ENCODE measurements at places on chromosomes 5 and 9.
A peak's percentile ranks its signal among the peaks of the same experiment; 100 is the strongest.

GRCh38 chr5:81427566-81427965 lies 33.6 kb upstream of the ACOT12 start:
- DNase-seq = no peak

- DNase-seq = no peak
Measured at GRCh38 chr9:16726718-16727451, 143.6 kb downstream of the BNC2 start.

- no peak for DNase-seq
Measured at GRCh38 chr5:178376921-178377582, 144.4 kb upstream of the PHYKPL start.

- no peak for DNase-seq
Measured at GRCh38 chr9:92324889-92325268, 271 bp downstream of the NOL8 start.

DNA sequence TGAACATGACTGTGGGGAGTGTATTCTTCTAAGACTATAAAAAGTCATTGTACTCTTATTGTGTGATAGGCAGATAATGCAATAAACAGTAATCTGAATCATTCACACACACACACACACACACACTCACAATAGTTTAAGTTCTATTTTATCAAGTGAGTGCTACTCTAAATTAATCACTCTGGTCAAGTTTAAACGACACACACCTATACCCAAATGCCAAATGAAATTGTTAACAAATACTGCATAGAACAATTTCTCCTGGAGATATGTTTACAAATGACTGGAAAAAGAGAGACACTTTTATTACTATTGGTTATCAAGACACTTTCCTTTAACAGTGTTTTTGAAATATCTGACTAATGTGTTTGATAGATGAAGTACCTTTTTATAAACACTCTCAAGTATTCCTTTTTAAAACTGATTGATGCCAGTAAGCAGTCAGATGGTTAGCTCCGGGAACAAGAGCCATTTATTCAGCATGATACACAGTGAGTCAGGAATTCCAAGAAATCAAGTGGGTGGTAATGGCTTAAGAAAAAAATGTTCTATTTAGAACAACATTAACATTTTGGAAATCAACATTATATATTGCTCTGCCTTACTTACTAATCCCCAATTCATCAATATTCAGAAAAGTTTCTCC lies 521.6 kb upstream of the ST8SIA4 start:
- DNase-seq = no peak

- DNase-seq = no peak
Measured at GRCh38 chr9:121055642-121056143, 5.6 kb upstream of the C5 start.

DNA sequence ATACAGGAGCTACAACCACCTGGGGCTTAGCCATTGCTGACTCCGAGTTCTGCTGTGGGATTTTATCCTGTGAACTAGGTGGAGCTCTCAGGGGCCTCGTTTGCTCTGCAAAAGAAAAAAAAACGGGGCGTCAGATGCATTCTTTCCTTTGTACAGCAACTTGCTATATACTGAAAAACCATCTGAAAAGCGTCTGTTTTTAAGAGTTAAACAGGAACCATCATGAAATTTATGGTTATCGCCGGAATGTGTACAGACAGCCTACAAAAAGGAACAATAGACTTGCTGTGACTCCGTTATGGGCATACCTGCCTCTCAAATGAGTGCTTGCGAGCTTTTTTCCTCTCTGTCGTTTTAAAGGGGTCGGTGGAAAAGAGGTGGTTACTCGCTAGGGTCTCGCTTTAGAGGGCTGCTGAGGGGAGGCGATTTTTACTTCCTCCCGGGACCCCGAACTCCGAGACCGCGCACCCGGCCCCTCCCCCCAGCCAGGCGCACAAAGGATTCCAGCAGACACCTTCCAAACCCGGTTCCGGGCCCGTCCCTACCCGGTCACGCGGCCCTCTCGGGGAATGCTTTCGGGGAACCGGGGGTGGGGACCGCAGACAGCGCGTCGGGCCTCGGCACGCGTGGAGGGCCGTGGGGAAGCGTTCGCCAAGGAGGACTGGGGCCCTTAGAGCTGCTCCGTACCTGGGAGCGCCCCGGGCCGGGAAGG lies 826 bp downstream of the PAIP1 start:
- DNase-seq = peak; percentile 35

- no peak for DNase-seq
Measured at GRCh38 chr9:133344979-133345378, 3.0 kb downstream of the MED22 start.

GRCh38 chr5:72015103-72015548 lies 92.1 kb upstream of the MAP1B start:
- no peak for DNase-seq

DNA sequence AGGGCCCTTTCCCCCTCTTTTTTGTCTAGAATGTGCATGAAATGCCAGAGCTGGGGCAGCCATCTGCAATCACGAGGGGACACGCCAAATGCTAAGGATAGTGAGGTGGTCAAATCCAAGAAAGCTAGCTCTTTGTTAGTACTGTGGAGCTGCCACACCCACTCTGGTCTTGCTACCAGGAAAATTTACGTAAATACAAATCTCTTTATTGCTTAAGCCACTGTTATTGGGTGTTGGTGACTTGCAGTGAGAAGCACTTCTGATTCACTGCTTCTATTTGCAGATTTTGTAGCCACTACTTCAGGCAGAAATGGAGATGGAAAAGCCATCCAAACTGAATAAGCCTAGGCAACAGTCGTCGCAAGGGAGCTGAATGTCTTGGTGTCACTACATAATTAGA lies 25.6 kb upstream of the SUSD1 start:
- no peak for DNase-seq

DNA sequence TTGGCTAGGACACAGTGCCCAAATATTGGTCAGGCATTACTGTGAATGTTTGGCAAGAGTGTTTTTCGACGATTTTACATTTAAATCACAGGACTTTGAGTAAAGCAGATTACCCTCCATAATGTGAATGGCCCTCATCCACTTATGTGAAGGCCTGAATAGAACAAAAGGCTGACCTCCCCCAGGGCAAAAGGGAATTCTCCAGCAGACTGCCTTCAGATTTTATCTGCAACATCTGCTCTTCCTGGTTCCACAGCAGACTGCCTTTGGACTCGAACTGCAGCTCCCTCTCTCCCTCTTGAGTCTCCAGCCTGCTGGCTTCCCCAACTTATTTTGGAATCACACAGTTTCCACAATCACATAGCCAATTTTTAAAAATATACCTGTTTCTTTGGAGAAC lies 7.1 kb upstream of the TMEM215 start:
- no peak for DNase-seq

DNA sequence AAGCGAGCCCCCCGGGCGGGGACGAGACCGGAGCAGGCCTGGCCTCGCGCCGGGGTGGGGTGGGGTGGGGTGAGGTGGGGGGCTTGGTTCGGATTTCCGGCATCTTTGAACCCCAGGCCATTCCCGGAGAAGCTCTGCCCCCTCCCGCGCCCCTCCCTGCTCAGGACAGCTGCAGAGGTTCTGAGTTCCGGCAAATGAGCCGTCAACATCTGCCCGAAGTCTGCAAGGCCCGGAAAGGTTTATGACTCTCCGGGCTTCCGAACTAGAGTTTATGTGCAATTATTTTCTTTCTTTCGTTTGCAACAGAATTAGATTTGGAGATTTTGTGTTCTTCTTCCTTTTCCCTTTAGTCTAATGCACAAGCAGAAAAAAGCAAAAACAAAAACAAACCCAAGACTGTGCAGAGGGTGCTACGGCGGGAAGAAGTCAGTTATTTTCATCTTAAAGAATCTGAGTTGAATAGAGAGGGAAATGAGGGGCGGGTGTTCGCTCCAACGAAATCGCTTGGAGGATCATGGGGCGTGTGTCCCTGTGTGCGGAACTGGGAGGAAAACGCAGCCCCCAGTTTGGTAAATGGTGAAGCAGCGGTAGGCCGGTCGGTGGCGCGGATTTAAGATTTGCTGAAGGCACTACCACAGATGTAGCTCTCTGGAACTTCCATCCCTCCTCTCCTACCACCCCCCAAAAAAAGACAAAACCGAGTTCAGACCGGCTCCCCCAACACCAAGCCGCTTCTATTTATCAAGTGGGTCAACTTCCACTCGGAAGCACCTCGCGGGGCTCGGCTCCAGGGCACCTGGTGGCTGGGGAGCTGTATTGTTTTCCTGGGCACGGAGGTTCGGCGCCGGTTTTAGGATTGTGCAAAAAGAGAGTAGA lies 4.8 kb downstream of the LHX2 start:
- DNase-seq = no peak

GRCh38 chr9:83583151-83584014 lies 39.6 kb upstream of the IDNK start:
- DNase-seq = no peak

DNA sequence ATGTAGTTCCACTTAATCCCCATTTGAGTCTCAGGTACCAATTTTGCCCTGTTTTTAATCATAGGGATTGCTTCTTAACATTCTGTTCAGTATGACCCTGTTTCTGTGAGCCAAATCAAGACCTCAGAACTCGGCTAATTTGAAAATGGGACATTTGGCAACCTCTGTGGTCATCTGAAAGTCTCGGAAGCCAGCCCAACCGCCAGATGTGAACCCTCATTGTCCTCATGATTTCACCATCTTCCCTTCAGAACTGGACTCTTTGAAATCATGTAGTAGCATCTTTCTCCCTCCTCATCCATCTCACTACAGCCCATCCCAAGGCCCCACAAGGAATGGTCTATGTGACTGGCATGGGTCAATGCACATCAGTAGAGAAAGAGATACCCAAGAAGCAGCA lies 88.9 kb downstream of the S1PR3 start:
- DNase-seq = no peak

DNA sequence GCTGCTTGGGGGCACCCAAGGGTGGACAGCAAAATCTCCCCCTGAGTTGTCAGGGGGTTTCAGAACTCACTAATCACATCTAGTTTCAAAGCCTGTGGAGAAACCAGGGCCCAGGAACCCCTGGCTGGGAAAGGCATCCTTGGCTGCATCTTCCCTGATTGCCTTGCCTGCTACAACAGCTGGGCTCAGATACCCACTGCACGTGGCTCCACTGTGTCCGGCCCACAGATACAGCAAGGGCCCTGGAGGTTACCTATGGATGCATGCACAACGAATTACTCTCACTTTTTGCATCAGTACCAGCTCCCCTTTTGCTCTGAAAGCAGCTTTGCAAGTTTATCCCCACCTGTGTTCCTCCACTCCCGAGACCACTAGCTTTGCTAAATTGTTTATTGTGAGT lies 55.0 kb downstream of the ATP10B start:
- no peak for DNase-seq

- DNase-seq = no peak
Measured at GRCh38 chr5:176822041-176822792, 11.9 kb downstream of the UNC5A start.

DNA sequence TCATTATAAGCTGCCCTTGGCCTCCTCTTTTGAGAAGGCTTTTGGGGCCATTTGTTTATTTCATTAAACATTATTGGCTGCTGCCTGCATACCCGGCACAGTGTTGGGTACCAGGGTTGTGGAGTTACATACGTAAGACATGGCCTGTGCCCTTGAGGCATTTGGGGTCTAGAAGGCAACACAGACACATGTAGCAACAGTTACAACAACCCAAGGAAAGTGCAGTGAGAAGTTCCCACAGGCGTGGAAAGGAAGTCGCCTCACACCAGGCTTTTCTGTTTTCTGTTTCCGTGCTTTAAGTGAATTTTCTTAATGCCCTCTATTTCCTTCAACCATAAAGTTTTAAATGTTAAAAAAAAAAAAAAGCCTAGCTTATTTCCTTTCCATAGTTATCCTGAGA lies 47.4 kb downstream of the GALNT10 start:
- DNase-seq = no peak

DNA sequence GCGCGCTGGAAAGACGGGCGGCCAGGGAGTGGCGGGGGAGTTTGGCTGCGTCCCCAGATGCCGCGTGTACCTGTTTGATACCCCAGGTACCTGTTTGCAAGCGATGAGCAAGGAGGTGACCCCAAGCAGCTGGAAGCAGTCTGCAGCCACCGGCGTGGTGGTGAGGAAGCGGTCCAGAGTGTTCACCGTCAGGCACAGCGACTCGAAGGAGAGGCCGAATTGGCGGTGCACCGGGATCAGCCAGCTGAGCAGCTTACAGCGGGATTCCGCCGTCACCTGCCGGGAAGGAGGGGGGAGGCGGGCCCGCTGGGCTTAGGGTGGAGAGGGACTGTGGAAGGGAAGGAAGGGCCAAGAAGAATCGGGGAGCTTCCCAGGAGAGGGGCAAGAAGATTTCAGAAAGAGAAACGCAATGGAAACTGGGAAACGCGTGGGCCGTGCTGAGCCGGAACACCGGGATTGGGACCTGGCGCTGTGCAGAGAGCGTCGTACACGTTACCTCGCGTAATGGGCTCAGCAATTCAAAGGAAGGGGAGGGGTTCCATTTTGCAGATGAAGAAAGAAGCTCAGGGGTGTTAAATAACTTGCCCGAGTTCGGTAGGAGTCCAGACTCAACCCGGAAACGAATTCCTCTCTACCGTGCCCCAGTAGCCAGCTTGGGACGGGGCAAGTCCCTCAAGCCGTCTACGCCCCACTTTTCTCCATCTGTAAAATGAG lies 980 bp downstream of the CCNO start:
- no peak for DNase-seq

GRCh38 chr9:27851858-27852257 lies 278.6 kb upstream of the C9orf72 start:
- DNase-seq = no peak

DNA sequence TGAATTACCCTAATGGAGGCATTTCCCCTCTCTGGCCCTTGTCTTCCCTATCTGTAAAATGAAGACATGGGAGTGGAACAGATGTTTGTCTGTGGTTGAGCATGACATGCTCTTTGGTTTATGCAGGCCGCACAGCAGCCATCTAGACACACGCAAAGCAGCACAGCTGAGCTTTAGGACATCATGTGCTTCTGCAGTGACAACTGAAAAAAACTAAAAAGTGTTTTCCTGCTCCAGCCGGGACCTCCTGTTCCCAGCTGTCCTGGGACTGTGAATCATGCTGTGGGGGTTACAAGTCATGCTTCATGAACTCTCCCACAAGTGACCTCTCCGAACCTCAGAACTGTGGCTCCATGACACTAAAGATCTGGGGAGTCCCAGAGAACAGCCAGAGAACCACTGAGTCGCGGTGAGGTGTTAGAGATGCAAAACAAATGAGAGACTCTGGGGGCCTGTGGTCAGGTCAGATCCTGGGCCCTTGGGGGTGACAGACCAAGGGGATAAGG lies 1.7 kb downstream of the SMIM3 start:
- DNase-seq = no peak

DNA sequence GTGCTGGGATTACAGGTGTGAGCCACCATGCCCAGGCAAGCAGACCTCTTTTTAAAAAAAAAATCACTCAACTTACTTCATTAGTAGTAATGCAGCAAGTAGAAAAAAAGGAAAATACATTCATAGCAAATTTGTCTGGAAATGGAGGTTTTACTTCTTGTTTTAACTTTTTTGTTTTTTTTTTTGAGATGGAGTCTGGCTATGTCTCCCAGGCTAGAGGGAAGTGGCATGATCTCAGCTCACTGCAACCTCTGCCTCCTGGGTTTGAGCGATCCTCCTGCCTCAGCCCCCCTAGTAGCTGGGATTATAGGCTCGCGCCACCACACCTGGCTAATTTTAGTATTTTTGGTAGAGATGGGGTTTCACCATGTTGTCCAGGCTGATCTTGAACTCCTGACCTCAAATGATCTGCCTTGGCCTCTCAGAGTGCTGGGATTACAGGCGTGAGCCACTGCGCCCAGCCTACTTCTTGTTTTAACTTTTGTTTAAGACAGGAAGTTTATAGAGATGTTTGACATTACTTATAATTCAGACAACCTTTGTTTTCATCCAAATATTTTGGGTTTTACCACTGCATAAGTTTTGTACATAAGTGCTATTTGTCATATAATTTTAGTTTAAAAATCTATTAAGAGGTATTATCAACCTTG lies 26.5 kb downstream of the UBE2R2 start:
- no peak for DNase-seq

- DNase-seq = no peak
Measured at GRCh38 chr5:2757563-2758351, 6.3 kb upstream of the IRX2 start.

GRCh38 chr9:93183663-93184431 lies at the start of gene WNK2:
Gene WNK2, plus strand, starts transcription at chr9:93184139. Its CDS starts 791 bp downstream, at chr9:93184930.
- DNase-seq = no peak

Measured in stimulated activated CD4-positive, alpha-beta T cell treated with anti-CD3 and anti-CD28 coated beads, TNF-alpha, amount 100 ng/mL, for 4 hours (primary cell).